ENCODE measurements at places on chromosomes 6 and 20.

DNA sequence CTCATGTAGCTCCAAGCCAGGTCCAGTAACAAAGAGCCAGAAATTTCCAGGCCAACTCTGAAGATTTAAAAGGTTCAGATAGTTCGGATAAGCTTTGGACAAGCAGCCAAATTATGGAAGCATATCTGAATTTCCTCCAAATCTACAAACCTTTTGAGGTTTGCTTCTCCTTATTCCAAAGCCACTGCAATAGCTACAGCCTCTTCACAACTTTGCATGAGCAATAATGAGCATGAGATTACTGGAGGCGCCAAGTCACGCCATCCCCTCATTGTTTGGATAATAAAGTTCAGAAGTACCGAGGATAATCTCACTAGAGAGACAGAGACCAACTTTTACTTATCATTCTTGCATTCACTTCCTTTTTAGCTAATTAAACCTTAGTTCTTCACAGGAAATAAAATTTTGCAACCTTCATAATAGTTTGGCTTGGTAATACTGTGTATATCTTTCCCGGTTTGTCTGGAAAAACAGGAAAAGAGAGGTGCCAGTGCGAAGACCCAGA lies 329.6 kb upstream of the RSPO3 start:
- DNase-seq, result no peak

- peak; percentile 7 for DNase-seq
These were observed 89.3 kb upstream of the AHI1 start for GRCh38 chr6:135586844-135587243.

DNA sequence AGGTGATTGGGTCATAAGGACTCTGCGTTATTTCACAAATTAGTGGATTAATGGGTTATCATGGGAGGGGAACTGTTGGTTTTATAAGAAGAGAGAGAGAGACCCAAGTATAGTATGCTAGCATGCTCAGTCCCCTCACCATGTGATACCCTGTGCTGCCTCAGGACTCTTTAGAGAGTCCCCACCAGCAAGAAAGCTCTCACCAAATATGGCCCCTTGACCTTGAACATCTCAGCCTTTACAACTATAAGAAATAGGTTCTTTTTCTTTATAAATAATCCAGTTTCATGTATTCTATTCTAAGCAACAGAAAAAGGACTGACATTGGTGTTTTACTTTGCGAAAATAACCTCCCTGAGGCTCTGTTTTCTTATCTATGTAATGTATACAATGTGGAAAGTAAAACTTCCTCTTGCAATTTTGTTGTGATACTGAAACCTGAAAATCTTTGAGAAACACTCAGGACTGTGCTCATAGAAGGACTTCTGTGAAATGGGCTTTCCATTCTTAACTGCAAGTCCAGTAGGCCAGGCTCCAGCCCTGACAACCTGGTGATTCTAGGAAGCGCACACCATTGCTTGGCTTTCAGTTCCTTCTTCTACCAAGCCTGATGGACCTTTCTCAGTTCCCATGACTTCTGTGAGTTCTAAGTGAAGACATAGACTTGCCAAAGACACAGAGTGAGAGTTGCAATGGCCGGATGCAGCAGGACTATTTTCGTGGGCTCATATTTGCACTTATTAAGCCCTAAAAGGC lies 21.9 kb downstream of the SIRPD start:
- no peak for DNase-seq

DNA sequence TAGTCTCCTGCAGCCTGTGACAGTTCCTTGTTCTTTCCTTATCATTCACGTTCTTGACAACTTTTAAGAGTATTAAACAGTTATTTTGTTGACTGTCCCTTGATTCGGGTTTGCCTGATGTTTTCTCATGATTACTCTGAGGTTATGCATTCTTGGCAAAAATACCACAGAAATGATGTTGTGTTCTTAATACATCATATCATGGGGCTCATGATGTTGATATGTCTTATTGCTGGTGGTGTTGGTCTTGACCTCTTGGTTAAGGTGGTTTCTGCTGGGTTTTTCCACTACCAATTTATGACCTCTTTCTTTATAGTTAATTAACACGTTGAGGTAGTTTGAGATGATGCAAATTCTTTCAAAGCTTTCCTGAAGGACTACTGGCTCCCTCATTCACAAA lies 59.1 kb downstream of the ZHX3 start:
- no peak for DNase-seq

GRCh38 chr20:14997791-14998190 lies 660.4 kb upstream of the FLRT3 start:
- no peak for DNase-seq

DNA sequence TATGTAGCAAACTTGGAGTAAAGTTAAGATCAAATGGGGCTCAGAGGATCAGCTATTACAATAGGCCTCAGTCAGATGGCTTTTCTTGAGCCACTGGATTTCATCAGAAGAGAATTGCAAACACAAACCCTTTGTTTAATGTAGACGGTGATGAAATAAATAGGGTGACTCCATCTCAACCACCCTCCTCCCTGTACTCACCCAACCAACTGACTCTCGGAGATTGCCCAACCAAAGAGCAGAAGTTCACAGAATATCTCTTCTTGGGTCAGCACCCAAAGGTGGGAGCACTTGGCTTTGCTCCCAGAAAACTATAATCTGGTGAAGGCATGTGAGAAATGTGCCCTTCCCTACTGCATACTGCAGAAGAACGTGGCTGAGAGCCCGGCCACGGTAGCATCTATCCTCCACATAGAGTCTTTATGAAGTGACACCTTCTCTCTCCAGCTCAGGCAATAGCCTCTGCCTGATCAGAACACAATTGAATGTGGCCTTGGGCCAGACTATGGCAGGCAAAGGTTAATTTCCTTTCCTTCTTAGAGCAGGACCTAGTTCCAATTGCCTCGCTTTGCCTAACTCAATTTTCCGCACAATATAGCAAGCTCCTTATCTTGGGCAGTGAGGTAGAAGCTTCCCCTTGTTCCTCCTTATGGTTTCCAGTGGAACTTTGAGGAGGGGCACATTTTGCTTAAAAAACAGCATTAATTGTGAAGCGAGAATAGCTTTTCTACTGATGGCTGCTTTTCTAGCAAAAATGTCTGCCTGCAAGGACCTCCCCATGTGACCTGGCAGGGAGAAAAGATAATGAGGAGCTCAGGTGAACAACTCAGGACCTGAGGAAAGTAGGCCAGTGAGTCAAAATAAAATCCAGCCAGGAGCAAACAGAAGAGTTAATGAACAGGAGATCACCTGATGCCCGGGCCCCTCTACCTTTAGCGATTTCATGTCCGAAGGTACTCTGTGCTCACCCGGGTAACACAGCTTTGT lies 79.4 kb downstream of the GFOD1 start:
- no peak for DNase-seq

- no peak for DNase-seq
These were observed 64.2 kb downstream of the LAMP5 start for GRCh38 chr20:9578594-9578993.

- DNase-seq, result no peak
These were observed 163.0 kb downstream of the EYA4 start for GRCh38 chr6:133404151-133404550.

GRCh38 chr6:44289726-44290260 lies 19.5 kb downstream of the TMEM151B start:
- no peak for DNase-seq
